Dermis blood vessel endothelial cell (primary cell): ENCODE measurements at places on chromosomes 1 and 21. TPM values are rescaled to one million over a fixed set of nuclear protein-coding genes. Genes with fewer than 3 reads are reported as not detected.

DNA sequence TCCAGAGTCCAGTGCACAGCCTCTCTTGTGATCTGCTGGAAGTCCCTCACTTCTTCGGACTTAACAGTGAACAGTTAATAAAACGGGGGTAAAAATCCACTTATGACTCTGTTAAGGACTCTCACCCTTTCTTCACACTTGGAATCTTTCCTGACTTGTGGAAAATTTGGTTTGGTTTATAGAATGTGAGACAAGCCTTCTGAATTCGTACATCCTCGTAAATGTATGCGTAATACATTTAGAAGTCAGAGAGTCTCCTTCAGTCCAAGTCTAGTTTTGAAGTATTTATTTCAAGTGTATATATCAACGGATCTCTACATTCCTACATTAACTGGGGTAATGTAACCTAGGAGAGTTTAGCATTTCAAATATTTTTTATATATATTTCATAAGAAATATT, 270.4 kb downstream of the KCNJ6 start:
- no peak for DNase-seq

GRCh38 chr1:82646888-82647287, 846.2 kb downstream of the ADGRL2 start:
- no peak for DNase-seq

- DNase-seq: no peak
Measured at GRCh38 chr1:224671076-224671475, 55.0 kb downstream of the CNIH3 start.

The HUNK gene
- total RNA-seq: under 0.01 and 0.05 TPM in 2 replicates

DNA sequence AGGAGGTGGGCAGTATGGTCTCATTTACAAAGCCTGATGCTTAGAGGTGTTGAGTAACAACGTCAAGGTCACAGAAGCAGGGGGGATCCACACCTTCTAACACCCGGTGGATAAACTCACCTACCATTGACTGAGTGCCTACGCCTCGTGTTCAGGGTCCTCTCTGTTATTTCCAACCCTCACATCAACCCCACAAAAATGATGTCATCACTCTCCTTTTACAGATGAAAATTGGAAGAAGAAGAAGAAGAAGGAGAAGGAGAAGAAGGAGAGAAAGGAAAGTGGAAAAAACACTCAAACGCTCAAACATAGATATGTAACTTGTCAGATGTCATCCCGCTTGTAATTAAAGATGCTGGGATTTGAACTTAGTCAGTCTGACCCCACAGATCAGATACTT, 653 bp upstream of the KCNN3 start:
- no peak for DNase-seq

The TRPM2 gene
- total RNA-seq: 1.8 and 3.2 TPM in 2 replicates

The ASTN1 gene
- not detected in 2 replicates for total RNA-seq

- DNase-seq: peak; percentile 96
Measured at GRCh38 chr1:28648474-28649198, at the start of gene RNU11. Gene RNU11, plus strand, starts transcription at chr1:28648600.

The PAPPA2 gene
- total RNA-seq: under 0.01 and 0.05 TPM in 2 replicates

DNA sequence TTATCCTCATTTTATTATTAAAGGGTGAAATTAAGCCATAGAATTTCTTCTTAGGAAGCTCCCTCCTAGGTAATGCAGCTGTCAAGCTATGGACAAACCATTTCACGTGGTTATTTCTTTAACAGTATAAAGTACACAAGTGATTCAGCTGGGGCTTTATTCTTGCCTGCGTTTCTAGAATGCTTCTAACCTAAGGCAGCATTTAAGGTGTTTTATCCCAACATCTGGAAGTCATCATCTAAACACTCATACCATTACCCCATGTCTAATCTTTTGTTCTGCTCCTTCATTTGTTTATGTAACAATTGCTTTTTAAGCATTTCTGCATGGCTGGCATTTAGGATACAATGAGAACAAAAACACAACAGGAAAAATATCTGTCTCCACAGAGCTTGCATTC, 829.2 kb upstream of the ADAMTS5 start:
- no peak for DNase-seq

DNA sequence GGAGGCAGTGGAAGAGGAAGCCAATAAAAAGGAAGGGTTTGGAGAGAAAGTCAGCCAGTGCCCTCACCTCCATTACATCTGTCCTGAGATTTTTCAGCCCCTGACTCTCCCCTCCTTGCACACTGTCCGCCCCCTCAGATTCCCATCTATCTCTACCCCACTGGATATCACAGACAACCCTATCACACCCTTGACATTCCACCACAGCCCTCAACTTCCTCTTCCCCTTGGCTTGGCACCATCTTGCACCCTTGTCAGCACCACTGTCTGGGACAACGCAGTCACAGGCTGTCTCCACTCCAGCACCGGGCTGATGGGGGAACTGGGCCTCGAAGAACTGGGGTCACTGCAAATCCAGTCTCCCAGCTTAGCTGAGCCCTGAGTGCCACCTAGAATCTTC, 14.2 kb upstream of the PLEKHA6 start:
- no peak for DNase-seq
